Stimulated activated CD4-positive, alpha-beta T cell treated with anti-CD3 and anti-CD28 coated beads, Interleukin-15, amount 100 ng/mL, for 1 hour (primary cell): ENCODE measurements at places on chromosomes 1 and 21.

DNA sequence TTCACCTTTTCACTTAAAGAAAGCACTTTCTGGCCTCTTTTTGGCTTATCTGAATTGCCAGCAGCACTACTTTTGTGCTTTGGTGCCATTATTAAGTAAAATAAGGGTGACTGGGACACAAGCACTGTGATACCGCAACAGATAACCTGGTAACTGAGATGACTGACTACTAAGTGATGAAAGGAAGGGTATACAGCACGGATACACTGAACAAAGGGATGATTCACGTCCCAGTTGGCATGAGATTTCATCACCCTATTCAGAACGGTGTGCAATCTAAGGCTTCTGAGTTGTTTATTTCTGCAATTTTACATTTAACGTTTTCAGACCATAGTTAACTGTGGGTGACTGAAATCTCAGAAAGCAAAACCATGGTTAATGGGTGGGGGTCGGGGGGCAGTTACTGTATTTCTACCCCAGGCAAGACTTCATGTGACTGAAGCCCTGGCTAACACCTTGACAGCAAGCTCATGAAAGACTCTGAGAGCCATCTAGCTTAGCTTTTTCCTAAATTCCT, 102.8 kb downstream of the CLIC6 start:
- DNase-seq, result no peak

- DNase-seq, result no peak
These were observed 42.5 kb downstream of the PLPPR5 start for GRCh38 chr1:98962156-98962555.

DNA sequence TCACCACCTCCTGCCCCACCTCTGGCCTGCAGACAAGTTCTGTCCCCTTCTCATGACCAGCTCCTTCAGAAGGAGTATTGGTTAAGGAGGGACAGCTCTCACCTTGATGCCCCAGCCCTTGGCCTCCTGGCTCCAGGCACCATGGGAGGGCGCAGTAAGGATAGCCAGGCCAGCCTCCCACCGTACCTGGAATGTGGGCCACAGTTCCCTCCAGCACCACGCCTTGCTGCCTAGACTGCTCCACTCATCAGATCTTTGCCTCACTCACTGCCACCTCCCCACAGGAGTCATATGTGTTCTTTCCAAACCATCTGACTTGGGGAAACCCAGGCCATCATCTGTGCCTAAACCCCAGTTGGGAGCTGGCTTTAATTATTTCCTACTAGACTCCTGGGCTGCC, 97.0 kb downstream of the CCDC185 start:
- DNase-seq, result no peak

DNA sequence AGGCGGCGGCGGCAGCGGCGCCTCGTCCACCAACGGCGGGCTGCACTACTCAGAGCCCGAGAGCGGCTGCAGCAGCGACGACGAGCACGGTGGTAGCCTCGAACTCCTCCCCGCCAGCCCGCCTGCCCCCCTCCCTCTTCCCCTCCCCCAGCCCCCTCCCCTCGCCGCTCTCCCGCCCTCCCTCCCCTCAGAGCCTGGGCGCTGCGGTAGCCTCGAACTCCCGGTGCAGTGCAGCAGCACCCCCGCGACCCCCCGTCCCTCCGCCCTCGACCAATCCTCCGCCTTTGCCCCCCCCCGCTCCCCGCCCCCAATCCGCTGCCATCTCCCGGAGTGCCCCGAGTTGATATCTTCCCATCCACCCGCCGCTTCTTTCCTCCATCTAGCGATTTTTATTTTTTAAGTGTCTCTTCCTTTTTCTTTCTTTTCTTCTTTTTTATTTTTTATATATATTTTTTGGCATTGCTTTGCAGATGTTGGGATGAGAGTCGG, 516 bp downstream of the RCOR3 start:
- DNase-seq, result no peak

DNA sequence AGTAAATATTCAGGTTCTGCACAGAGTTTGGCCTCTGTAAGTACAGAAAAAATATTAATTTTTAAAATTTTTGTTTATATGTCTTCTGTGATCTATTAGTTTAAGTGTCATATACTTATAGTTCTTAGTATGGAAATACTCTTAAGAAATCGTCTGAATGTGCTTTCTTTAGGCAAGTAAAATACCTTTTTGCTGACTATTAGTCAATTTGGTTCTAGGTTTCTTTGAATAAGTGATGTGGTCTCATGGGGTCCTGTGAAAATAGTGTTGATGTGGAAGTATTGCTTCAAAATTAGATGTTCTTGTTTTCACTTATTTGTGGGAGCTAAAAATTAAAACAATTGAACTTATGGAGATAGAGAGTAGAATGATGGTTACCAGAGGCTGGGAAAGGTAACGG, 23.9 kb downstream of the MIGA1 start:
- no peak for DNase-seq

GRCh38 chr1:147581459-147581858, 40.2 kb downstream of the BCL9 start:
- no peak for DNase-seq

GRCh38 chr1:47809301-47810084, 187.7 kb downstream of the TRABD2B start:
- no peak for DNase-seq

GRCh38 chr1:201850053-201850397, 21.1 kb downstream of the IPO9 start:
- DNase-seq, result no peak

DNA sequence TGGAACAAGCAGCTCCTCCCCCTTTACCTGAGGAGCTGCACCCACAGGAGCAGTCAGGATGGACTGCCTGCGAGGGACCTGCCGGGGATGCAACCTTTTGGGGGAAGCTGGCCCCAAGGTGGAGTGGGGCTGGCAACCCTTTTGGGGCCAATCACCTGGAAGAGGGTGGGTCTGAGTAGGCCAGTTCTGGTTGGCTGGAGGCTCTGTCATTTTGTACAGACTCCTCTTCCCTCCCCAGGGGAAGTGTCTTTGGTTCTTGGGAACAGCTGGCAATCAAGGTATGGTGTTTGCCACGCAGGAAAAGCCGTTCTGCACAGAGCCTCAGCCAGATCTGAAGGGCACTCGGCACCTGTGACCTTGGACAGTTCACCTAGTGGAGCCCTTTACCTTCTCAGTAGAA, 280 bp upstream of the A3GALT2 start:
- DNase-seq, result no peak

- DNase-seq, result no peak
These were observed 32.6 kb downstream of the NIBAN1 start for GRCh38 chr1:184941735-184942134.

GRCh38 chr21:31203431-31204054, 140.5 kb downstream of the TIAM1 start:
- no peak for DNase-seq

DNA sequence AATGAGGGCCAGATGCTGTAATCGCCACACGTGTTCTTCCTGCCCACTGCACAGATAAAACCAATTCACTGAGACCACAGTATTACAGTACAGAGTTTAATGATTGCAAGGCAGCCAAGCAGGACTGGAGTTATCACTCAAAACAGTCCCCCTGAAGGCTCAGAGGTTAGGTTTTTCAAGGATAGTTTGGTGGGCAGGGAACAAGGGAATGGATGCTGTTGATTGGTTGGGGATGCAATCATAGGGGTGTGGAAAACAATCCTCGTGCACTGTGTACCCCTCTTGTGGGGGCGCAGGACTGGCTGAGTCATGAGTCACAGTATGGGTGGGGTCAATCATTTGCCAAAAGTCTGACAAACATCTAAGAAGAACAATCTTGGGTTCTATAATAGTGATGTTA, 12.4 kb upstream of the USP1 start:
- DNase-seq, result no peak

GRCh38 chr21:44354001-44354405, 582 bp downstream of the TRPM2 start:
- DNase-seq, result no peak

DNA sequence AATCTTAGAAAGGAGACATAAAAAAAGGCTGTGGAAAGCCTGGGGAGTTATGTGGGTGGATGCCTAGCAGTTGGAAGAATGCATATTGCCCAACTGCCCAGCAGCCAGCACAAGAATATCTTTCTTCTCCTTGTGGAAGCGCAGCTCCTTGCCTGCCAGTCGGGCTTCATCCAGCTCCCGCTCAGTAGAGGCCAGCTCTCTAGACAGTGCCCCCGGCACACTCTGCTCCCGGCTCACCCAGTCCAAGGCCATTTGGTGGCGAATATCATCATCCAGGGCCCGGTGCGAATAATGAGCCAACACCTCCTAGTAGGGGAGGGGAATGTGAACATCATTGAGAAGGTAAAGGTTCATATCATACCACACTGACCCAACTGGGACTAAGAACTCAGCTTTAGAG, 9.0 kb upstream of the RBM8A start:
- DNase-seq, result no peak

- DNase-seq, result no peak
These were observed 387.9 kb downstream of the MATN1 start for GRCh38 chr1:30335389-30335996.

DNA sequence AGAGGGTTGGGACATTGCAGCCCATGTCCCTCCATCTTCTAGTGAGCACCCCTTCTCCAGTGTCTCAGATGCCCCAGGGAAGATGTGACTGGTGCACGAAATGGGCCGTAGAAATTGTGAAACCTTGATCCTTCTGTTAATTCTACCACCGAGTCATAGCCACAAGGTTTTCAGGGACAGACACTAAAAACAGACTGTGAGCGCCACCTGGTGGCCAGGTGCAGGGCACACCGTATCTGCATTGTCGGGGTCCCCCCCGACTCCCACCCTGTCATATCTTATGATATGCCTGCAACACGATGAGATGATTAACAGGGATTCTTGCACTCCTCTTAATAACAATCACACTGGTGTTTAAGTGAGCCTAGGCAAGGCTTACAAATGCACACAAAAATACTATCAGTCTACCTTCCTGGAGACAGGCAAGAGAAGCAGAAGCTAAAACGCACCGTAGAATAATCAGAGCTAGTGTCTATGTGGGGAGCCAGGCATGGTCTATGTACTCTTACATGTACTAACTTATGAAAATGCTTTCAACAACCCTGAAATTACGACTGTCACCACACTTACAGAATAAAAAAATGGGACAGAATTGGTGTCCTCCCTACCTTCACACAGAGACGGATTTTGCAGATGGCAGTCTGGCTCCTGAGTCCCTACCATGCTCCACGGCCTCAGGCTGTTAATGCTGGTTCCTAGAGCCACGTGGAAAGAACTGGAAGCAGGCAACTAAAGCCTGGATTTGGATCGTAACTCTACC, 57.9 kb downstream of the FHAD1 start:
- peak; percentile 34 for DNase-seq

- DNase-seq, result no peak
These were observed 201.6 kb upstream of the PTBP2 start for GRCh38 chr1:96519851-96520578.

DNA sequence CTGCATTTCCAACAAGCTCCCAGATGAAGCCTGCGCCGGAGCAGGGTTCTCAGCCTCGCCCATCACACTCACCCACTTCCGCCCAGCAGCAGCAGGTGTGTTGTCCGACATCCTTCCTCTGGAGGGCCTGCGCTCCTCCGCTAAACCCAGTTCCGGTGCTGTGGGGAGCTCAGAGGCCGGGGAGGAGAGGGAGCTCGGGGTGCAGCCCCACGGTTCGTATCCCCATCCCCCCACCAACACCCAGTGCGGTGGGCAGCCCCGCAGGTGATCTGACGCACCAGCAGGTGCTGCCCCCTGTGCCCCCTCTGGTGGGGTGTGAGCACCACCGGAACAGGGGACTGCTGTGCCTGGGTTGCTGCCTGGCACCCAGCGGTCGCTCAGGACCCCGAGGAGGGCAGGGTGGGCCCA, 3.4 kb upstream of the PEX10 start:
- peak; percentile 19 for DNase-seq

DNA sequence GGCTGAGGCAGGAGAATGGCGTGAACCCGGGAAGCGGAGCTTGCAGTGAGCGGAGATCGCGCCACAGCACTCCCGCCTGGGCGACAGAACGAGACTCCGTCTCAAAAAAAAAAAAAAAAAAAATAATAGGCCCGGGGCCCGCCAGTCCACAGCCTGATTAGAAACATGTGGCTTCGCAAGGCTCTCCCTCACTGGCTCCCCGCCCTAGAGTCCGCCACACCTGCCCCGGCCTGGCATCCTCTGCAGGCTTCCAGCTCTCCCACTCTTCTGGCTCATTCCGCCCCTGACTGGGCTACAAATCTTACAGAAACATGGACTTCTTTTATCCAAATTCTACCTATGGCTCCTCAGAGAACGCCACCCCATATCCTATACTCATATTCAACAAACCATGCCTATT, 32.4 kb downstream of the PGBD5 start:
- DNase-seq, result no peak

DNA sequence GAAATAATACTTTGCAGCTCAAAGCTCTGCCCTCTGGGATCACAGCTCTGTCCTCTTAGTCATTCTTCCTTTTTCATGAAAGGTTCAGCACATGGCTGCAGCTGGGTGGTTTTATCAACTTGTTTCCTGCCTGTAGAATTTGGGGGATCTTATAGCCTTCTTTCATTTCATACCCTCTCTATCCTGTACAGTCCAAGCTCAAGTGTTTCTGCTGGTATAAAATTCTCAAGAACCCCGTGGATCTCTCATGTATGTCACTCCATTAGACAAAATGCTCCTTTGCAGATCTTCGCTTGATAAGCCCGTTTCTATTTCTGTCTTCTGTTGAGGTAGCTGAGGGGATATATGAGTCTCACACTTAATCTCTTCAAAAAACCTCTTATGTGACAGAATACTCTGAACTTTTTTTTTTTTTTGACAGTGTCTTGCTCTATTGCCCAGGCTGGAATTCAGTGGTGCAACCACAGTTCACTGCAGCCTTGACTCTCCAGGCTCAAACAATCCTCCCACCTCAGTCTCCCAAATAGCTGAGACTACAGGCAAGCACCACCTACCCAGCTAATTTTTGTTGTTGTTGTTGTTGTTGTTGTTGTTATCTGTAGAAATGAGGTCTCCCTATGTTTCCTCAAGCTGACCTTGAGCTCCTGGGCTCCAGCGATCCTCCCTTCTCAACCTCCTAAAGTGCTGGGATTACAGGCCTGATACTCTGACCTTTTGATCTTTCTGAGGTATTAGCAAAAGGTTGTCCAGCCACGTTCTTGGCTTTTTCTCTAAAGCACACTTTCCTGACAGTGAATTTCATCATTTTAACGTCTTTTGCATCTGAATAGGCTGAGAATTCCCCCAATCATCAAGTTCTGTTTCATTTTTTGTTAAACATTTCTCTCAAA, 24.6 kb upstream of the COL9A2 start:
- no peak for DNase-seq

GRCh38 chr1:245201201-245201600, 46.4 kb downstream of the KIF26B start:
- no peak for DNase-seq

DNA sequence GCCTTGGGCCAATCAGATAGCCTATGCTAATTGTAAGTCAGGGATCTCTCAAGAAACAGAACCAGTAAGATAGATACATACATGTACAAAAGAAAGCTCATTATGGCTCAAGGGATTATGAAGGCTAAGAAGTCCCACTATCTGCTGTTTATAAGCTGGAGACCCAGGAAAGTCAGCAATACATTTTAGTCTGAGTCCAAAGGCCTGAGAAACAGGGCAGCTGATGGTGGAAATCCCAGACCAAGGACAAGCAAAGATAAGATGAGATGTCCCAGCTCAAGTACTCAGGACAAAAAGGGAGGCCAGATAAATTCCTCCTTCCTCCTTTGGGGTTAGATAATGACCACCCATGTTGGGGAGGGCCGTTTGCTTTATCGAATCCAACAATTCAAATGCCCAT, 269.9 kb downstream of the AJAP1 start:
- DNase-seq, result no peak

- no peak for DNase-seq
These were observed 22.3 kb downstream of the SLC9A1 start for GRCh38 chr1:27132624-27133023.
